ENCODE measurements at places on chromosomes 1 and 21.

GRCh38 chr1:37482796-37483744 lies 8.7 kb downstream of the ZC3H12A start:
- no peak for DNase-seq

- no peak for DNase-seq
Measured at GRCh38 chr1:200668514-200669313, 993 bp downstream of the DDX59 start.

GRCh38 chr1:231636157-231636556 lies 9.6 kb downstream of the DISC1 start:
- no peak for DNase-seq

DNA sequence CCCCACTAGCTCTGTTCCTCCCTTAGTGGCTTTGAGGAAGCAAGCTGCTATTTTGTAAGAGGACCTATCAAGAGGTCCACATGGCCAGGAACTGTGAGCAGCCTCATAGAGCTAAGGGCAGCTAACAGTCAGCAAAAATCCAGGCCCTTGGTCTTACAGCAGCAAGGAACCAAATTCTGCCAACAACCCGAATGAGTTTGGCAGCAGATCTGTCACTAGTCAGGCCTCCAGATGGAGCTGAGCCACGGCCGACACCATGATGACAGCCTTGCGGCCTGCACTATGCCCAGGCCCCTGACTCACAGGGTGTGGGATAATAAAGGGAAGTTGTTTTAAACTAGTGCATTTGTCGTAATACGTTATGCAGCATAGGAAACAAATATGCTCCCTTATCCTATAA lies 28.0 kb upstream of the H3-3A start:
- no peak for DNase-seq

DNA sequence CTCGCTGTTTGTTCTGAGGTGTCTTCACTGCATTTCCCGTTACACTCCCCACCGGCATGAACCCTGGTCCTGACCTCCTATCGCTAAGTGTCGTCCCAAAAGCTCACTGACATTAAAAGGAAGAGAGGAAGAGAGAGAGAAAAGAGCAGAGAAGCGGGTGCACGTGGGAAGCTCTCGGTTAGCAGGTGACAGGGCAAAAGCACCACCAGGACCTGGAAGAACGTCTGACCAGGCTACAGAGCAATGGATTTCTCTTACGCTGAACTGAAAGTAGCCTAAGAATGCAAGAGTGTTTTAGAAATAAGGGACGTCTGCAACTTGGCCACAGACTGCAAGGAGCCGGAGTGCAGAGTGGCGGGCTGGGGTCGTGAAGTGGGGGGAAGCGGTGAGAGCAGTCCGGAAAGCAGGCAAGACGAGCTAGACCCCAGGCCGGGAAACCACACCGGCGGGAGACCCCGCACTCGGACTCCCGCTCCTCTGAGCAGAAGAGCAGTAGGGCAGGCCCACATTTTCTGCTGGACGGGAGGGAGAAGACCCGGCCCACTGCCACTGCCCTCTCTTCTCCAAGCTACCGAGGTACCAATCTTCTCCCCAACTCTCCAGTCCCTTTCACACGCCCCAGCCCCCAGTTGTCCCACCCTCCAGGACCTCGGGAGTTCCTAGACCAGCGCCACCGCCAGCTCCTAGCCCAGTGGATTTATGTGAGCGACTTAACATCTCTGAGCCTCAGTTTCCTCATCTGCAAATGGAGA lies 8.3 kb upstream of the MPZL1 start:
- DNase-seq, result no peak

DNA sequence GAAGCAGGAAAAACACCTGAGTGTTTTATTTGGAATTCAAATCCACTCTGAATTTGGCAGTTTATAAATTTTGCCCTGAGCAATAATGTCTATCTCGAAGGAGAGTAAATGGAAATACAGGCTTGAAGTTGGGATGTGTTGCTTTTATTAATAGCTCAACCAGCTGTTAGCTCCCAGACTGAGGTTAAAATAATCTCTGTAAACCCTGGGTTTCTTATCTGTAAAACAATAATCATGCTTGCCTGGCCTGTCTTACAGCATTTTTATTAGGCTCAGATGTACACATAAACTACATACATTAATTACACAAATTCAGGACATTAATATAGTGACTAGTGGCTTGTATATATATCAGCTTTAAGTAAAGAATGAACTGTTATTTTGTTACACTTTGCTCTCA lies 148.5 kb downstream of the GALNT2 start:
- no peak for DNase-seq

DNA sequence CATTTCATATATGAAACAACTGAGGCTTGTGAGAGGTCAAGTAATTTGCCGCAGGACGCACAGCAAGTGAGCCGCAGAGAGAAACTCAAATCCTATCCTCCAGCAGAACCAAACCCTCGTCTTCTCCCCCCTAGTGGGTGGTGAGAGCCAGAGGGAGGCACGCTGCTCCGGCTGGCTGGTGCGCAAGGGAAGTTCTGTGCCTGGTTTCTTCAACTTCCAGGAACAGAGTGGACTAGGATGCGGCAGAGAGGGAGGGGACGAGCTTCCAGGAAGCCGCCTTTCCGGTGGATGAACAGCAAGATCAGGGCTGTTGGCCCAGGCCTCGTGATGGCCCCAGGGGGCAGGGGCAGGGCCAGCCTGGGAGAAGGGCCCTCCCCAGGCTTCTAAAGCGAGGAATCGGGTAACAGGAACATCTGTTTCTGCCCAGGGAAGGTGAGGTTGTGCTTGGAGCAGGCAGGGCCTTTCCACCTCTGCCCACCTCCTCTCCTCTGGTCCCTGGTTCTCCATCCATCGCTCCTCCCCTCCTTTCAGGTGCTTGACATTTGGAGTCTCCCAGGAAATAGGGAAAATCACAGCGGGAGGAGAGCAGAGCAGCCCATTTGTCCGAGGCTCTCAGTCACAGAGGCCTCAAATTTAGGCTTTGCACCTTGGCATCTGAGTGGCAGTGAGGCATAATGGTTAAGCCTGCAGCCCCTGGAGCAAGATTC lies 16.8 kb upstream of the PDIK1L start:
- DNase-seq, result peak; percentile 43

GRCh38 chr1:205774198-205775014 lies 876 bp downstream of the RAB29 start:
- DNase-seq, result no peak

DNA sequence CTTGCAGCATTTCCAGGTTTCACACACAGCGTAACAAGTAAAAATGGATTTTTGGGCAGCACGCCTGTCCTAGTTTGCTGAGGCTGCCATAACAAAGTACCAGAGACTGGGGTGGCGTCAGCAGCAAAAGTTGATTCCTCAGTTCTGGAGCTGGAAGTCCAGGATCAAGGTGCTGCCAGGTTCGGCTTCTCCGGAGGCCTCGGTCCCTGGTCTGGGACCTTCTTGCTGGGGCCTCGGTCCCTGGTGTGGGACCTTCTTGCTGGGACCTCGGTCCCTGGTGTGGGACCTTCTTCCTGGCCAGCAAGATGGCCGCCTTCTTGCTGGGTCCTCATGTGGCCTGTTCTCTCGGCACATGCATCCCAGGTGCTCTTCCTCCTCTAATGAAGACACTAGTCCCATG lies 104.0 kb downstream of the PDE9A start:
- no peak for DNase-seq

- no peak for DNase-seq
Measured at GRCh38 chr1:77263708-77264107, 18.1 kb upstream of the AK5 start.

GRCh38 chr1:165862448-165862847 lies 35.0 kb downstream of the UCK2 start:
- no peak for DNase-seq

- DNase-seq, result no peak
Measured at GRCh38 chr1:178254433-178254832, 160.5 kb downstream of the RASAL2 start.

GRCh38 chr1:205669341-205670149 lies 10.8 kb downstream of the SLC45A3 start:
- no peak for DNase-seq

DNA sequence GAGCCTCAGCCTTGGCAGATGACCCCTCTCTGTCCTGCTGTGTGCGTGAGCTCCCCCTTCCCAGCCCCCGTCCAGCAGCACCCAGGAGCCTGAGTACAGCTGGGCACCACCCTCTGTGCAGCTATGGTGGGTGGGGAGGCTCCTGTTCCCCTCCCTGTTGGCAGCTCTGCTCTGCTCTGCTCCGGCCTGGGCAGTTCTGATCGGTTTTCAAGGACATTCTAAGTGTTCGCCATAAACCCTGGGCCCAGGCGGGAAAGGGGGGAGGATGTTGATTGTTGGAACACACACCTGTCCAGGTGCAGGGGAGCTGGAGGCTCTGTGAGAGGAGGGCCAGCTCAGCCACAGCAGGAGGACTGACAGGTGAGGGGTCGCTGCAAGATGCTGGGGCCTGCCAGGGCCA lies at the start of gene CLCNKB:
Gene CLCNKB, plus strand, starts transcription at position 262 of the 400 bp plus-strand sequence. CDS start 711 bp downstream, outside the sequence.
- no peak for DNase-seq

DNA sequence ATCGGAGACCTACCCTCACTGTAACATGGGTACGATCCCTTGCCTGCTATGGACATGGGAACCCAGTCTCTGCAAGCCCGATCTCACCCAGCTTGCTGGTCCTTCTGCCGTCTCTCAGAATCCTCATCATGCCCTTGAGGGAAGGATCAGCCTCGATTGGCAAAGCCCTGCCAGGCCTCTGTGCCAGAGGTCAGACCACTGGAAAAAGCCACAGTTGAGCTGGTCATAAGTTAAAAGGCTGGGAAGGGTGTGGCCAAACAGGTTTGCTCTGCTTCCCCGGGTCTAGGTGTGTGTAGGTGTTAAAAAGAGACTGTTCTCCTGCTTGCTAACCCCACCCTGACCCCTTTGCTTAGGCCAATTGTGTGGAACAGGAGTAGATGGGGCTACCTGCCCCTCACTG lies 19.5 kb upstream of the PADI3 start:
- DNase-seq, result no peak

DNA sequence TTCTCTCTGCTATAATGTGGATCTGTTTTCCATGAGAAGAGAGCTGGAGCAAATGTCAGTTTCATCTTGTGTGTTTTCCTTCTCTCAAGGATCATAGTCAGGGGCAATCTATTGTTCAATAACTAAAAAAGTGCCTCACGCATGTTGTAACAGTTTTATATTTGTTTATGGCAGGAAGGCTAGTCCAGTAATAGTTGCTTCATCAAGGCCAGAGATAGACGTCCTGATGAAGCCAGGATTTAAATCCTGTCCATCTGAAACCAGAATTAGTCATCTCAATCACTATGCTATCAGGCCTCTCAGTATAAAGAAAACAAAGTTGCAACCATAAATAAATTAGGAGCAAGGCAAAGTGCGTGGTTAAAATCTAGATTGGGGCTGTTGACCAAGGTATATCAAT lies 30.2 kb upstream of the DUSP10 start:
- no peak for DNase-seq

GRCh38 chr1:208670778-208671177 lies 426.6 kb upstream of the PLXNA2 start:
- no peak for DNase-seq

- no peak for DNase-seq
Measured at GRCh38 chr1:199490769-199491527, 536.6 kb upstream of the NR5A2 start.

GRCh38 chr1:29647581-29647980 lies 411.3 kb downstream of the PTPRU start:
- no peak for DNase-seq

DNA sequence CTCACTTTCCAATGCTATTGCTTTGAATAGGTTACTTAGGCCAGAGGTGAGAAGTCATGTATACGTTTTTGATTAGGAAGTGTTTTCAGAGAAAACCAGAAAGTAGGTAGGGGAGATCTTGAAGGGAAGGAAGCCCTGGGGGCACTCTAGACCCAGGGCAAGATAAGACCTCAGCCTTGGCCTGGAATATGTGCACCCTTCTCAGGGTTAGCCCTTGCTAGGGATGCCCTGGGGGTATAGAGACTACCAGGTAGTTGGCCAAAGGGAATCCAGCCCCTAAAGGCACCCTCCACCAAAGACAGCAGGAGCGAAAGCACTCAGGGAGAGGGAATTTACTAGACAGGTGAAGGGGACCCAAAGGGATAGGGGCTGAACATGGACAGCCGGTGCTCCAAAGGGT lies 7.0 kb downstream of the TIAM1 start:
- DNase-seq, result no peak
